NCI-H748 treated with DMSO at 0.1 percent for 48 hours (cell line): ENCODE measurements at places on chromosomes 5 and 9.

DNA sequence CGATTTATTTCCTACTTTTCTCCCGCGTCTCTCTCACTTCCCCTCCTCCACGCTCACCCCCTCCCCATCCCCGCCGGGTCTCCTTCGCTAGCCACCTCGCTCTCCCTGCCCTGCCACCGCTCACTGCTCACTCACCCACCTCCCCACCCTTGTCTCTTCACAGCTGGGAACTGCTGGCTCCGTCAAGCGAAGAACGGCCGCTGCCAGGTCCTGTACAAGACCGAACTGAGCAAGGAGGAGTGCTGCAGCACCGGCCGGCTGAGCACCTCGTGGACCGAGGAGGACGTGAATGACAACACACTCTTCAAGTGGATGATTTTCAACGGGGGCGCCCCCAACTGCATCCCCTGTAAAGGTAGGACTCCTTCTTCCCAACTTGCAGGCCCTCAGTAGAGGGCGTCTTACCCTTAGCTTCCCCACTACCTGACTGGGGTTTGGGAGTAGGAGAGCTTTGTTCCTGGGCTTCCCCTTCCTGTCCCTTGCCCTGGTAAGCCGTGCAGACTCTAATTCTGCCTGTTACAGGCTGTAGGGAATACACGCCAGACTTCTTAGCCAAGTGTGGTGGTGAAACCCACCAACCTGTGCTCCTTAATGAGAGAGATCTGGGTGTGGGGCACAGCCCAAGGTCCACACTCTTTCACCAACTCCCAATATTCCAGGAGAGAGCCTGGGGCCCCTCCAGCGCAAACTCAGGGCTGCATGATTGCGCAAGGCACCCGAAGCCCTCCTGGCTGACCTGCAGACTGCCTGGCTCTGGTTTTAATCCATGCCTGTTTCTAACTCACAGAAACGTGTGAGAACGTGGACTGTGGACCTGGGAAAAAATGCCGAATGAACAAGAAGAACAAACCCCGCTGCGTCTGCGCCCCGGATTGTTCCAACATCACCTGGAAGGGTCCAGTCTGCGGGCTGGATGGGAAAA lies 2.5 kb downstream of the FST start:
- no peak for DNase-seq

GRCh38 chr9:137254624-137255447 lies at the start of gene NELFB:
NELFB (plus strand) TSS chr9:137255327.
- DNase-seq: peak; percentile 77

DNA sequence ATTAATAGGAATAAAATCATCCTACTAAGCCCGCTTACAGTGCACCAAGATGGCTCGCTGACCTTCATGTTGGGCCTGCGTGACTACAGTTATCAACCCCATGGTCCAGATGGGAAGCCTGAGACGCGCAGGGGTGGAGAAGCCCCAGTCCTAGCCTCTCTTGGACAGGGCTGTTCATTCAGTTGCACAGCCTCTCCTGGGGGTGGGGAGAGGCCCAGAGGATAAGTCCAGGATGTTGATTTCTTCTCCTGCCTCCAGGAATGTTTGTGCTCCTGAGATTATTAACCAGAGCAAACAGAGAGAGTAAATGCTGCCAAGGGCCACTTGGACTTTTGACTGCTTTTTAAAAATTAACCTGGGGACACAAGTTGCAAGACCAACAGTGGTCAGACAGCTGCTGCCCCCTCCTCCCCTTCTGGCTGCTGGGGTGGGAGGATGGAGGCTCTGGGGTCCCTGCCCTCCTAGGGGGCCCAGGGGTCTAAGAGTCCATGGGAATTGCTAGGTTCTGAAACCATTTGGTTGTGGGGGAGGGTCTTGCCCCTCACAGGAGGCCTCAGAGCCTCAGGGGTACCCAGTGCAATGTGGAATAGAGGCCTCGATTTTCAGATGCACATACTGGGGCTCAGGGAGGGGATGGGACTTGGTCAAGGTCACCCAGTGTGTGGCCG lies 2.8 kb upstream of the AMBP start:
- DNase-seq: no peak

GRCh38 chr9:134922066-134922931 lies 4.6 kb upstream of the FCN1 start:
- no peak for DNase-seq

- DNase-seq: no peak
Measured at GRCh38 chr9:132439153-132439552, 29.1 kb downstream of the CFAP77 start.

- no peak for DNase-seq
Measured at GRCh38 chr5:158133369-158133768, 274.4 kb upstream of the CLINT1 start.

DNA sequence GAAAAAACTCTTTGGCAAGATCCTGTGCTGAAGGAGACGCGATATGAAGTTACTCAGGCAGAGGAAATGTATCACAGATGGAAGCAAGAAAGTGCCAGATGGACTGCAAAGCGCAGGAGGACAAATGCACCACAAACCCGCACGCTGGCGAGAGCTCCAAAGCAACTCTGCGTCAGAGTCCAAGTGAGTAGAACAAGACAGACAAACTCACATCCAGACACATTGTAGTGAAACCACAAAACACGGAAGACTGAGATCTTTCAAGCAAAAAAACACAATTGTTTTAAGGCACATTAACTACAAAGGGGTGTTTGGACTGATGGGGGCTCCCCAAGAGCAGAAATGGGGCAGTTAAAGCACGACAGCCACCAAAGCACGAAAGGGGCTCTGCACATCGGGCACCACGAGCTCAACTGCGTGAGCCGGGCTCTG lies 39.2 kb upstream of the NKD2 start:
- DNase-seq: no peak

DNA sequence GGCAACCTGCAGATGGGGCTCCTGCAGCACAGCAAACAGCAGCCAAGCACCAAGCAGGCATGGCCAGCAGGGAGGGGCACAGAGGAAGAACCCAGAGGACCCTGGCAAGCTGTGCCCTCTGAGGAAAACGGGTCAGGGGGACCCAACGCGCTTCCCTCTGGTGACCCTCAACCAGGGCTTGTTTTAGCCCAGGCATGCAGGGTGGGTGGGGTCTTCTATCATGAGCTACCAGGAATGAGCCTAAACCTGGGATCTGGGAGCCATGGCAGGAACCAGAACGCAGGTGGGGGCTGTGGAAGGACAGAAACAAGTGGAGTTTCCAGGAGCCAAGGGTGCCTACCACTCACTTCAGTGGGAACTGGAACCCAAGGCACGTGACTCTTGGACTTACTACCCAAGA lies 20.9 kb downstream of the IPPK start:
- DNase-seq: no peak

GRCh38 chr5:150131978-150132694 lies 23.5 kb downstream of the PDGFRB start:
- no peak for DNase-seq

DNA sequence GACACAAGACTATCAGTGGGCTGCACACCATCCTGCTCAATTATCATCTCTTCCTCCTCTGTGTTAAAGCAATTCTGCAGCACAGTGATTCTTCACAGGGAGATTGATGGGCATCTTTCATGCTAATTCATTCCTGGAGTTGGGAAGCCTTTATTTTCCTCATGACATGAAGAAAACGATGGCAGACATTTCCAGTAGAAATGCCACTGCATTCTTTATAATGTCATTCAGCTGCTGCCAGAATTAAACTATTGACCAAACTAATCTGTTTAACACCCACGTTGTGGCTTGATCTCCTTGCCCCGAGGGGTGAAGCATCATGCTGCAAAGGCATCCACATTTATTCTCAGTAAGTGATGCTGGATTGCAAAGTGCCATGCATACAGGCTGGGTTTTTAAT lies 273.0 kb downstream of the SPOCK1 start:
- DNase-seq: no peak

GRCh38 chr5:73985145-73985544 lies 359.1 kb downstream of the ARHGEF28 start:
- DNase-seq: no peak

DNA sequence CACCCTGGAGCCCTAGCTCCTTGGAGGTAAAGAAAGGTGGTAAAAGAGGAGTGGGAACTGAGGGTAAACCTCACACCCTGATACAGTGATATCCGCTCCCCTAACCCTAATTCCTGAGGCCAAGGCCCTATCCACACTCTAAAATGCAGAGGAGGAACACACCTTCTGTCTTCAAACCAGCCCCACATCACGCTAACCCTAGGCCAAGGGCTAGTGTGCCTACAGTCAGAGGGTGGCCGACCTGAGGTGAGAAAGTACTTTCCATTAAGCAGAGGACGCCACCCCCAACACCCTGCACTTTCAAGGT lies 590 bp downstream of the HDAC3 start:
- no peak for DNase-seq

- DNase-seq: no peak
Measured at GRCh38 chr5:68423154-68423811, 207.7 kb downstream of the PIK3R1 start.

DNA sequence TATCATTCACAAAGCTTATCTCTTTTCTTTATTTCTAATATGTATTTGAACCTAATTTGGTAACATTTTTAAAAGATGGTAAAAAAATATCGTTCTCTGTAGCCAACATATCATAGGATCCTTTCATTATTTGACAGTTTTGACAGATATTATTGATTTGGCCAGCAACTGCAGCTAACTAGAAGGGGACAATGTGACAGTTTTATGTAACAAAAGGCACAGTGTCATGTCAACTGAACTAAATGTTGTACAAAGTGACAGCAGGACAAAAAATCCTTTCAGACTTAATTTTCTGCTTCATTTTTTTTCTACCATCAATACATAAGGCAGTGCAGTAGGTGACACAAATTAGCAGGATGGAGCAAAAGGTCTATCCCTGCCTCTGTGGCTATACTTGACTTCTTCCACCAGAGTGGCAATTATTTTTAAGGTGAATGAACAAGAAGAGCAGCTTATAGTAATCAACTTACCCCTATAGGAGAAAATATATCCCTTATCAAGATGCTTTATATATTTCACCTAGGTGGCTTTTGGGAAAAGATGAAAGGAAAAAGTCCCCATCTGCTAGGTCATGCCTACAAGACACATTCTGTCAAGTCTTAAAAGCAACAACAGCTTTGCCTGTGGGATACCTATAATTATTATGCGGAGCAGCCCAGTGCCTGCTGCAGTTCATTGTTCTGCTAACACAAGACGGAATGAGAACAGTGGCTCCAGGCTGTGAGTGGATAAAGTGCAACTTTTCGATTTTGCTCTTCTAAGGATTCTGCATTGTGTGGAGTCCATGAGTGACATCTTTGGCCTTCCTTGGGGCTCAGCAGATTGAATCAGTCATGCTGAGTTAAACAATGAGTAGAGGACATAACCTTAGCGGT lies 694.9 kb downstream of the ISL1 start:
- DNase-seq: no peak

DNA sequence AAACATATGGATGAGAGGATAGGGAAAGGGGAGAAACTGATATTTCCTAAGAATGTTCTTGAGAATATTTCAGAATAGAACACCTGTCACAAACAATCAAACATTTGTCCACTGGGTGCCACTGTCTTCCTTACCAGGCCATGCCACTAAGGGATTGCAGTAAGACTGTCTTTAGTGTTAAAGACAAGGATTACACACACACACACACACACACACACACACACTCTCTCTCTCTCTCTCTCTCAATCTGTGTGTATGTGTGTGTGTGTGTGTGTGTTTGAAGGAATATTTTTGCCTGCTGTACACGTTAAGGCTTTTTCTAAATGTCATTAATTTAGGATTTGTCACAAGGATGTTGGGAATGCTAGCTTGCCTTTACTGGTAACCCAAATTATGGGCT lies 54.4 kb downstream of the CCDC192 start:
- DNase-seq: no peak

- no peak for DNase-seq
Measured at GRCh38 chr9:15307523-15307841, 466 bp upstream of the TTC39B start.

GRCh38 chr5:5198815-5199214 lies 58.7 kb downstream of the ADAMTS16 start:
- DNase-seq: no peak

DNA sequence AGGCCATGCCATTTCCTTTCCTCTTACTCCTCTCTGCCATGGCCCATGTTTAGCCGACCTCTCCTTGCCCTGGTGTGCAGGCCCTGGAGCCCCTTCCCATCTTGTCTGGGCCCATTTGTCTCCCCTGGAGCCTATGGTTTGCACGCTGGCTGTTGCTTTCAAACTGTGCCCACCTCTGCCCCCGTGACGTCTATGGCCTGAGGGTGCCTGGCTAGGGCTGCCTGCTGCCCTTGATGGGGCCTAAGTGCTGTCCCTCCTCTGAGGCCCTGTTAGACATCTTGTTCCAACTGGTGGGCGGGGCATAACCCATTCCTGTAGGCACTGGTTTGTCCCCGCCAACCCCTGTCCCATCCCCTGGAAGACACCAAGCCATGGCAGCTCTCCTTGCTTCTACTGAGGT lies 22.7 kb upstream of the ENHO start:
- no peak for DNase-seq

DNA sequence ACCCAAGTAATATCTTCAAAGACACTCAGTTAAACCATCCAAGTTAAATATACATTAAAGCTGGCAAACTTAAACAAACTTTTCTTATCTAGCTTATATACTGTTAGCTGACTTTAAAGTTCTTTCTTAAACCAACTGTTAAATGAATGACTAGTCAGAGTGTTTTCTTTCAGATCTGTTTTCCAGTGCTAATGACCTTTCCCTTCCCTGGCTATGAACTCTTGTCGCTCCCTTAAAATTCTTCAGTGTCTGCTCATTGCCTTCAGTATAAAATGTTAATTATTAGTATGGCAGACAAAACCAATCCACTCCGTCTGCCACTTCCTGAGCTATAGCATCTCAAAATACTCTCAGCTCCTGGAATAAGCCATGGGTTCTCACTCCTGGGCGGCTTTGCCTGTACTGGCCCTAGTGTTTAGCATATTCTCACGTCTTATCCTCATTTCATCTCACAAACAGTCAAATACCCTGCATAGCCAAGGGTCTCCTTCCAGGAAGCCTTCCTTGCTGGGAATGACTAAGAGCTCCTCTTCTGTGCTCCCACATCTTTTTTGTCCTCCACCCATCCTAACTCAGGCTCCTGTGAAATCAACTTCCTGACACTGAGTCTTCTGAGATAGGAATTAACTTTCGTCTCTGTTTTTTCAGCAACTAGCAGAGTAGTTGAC lies 87.7 kb downstream of the VCAN start:
- DNase-seq: no peak
